Activated T-helper 1 cell treated with Interleukin-2 at 50 U/mL for 16 hours (primary cell): ENCODE measurements at places on chromosomes 3 and 15.

GRCh38 chr15:69424001-69424400 is 9.9 kb downstream of the KIF23 start:
- DNase-seq: no peak

DNA sequence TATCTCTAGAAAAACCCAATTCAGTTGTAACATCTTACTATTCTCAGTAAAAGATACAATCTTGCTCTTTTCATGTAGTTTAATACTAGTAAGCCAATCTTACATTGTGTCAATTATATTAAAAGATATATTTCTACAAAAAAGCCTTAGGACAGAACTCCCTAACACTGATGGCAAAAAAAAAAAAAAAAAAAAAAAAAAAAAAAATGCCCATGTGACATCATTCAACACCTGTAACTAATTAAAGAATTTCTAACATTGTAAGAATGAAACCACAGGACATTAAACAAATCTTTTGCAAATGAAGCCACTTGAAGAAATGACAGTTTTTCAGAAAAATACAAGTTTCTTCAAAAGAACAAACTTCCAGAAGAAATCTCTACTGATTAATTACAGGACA is 119.8 kb downstream of the SUCLG2 start:
- no peak for DNase-seq

DNA sequence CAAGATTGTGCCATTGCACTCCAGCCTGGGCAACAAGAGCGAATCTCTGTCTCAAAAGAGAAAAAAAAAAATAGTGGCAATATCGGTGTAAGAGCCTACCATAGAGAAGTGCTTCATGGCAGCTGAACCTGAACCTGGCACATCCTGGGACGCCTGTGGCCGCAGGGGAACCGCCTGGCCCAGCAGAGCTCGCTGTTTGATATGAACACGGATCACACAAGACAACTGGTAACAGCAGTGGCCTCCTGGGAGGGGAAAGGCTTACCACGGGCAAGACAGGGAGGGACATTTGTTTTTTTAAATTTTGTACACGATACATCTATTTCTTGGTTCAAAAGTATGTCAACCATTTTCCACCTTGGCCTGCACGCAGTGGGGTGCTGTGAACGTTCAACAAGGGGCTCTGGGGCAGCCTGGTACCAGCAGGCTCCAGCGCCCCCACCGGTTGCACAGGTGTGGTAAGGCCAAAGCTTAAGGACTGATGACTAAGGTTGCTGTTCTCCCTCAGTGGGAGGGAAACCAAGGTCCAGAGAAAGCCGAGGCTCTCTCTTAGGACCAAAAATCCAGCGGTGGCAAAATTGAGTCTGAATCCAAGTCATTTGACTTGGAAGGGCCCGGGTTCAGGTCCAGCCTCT is 21.7 kb upstream of the EPHB3 start:
- no peak for DNase-seq

DNA sequence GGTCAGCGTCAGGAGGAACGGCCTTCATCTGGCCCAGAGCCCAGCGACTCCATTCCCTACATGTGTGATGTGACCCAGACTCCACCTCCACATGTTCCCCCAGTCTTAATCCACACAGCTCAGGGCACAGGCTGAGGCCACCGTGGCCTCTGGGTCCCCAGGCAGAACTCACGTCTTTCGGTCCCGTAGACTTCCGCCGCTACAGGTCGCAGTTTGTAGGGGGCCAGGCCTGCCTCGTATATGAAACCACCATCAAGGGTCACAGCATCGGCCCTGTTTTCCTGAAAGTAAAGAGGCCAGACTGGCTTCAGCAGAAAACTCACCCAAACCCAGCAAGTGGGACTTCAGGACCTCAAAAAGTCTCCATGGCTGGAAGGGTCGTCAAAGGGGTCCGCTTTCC is 8.6 kb downstream of the LTF start:
- DNase-seq: no peak

- no peak for DNase-seq
Observed at GRCh38 chr15:34755419-34755773, 598 bp upstream of the GJD2 start.

- DNase-seq: no peak
Observed at GRCh38 chr3:33277193-33277882, at the start of gene FBXL2. Gene FBXL2 (plus strand): TSS chr3:33277442. CDS start chr3:33277513, 71 bp downstream.

DNA sequence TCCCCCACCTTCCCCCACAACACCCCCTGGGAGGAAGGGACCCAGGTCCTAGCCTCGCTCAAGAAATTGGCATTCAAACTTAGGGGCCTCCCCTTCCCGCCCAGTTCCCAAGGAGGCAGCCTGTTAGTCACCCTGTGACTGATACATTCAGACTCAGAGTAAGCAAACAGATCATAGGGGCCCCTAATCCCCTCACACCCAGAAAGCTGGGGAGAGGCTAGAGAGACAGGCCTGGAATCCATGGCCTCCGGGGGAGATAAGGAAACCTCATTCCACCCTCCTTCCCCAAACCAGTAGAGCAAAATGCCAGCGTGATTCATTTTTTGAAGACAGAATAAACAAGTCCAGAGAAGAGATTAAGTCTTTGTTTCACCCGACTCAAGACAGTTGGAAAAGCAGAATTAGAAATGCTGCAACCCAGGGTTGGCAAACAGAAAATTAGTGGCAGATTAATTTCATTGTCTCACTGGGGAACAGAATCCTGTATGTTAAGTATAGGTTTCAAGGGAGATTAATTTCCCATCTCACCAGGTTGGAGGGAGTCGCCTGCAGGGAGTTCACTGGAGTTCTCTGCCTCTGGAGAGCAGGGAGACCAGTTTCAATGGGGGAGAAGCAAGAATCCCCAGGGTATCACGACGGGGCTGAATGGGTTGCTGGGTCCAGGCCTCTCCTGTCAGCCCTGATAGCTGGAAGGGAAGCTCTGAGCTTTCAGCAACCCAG is 268.3 kb downstream of the UACA start:
- no peak for DNase-seq

GRCh38 chr3:11373654-11374053 is 101.5 kb downstream of the ATG7 start:
- DNase-seq: no peak

DNA sequence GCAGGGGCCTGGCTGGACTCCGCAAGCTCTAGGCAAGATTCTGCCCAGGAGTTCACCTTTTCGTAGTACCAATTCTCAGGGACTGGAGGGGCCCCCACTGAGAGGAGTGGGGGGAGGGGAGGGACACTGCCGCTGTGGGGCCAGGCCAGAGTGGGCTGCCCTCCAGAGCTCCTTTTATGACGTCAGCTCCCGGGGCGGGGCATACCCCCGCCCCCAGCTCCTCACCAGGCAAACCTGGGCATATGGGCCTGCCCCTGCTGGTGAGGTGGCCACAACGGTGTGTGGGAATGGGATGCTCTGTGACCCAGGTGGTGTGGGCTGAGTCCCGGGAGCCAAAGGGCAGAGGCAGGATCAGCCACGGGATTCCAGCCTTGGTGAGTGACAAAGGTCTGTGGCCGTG is 3.3 kb downstream of the DNAJB8 start:
- DNase-seq: no peak

- DNase-seq: no peak
Observed at GRCh38 chr3:55572816-55573215, 85.7 kb upstream of the WNT5A start.

DNA sequence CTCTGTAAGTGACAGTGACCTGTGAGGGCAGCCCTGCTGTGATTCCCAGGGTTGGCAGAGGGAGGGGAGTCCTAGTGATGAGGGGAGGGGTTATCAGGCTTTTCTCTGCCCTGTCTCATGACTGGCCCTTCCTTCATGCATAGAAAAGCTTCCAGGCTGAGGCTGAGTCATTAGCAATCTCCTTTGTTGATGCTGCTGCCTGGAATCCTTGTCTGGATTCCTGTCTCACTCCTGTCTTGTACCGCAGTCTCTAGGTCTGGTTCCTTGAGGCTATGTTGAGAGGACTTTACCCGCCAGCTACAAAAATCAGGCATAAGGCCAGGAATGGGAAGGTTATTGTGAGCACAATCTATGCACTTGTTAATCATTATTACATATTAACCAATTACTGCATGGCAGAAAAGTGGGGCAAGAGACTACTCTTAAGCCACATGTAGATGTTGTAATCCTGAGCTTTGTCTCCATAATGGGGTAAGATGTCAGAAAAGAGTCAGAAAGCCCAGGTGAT is 7.2 kb downstream of the KLHL6 start:
- DNase-seq: no peak

GRCh38 chr15:85899927-85900326 is 105.2 kb upstream of the KLHL25 start:
- DNase-seq: no peak

- no peak for DNase-seq
Observed at GRCh38 chr3:114307222-114307830, 13.5 kb downstream of the TIGIT start.

- no peak for DNase-seq
Observed at GRCh38 chr3:98359993-98360675, 6.5 kb downstream of the OR5K4 start.

- no peak for DNase-seq
Observed at GRCh38 chr3:101778385-101779046, 495 bp upstream of the NXPE3 start.

DNA sequence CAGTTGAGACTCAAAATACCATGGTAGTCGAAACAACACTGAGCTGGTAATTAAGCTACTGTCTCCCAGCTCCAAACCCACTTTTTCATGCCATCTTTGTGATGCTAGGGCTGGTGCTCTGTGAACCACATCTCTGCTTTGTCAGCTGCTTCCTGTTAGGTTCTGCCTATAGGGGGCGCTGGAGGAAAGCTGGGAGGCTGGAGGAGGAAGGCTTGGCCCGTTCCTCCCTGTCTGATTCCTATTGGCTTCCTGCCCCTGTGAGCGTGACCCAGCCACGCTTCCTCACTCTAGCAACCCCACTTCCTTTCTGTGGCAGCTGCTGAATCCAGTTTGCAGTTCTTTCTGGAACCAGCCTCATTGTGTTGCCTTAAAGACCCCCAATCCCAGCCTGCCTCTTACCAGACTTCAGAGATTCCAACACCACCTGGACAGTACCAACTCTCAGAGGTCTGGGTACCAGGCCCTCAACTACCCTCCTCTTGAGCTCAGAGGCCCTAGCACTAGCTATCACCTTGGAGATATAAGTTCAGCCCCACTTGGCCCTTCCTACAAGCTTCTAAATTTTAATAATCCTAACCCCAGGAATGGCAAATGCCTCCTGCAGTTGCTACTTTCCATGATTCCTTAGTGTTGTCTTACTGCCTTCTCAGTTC is 120.9 kb downstream of the ERC2 start:
- DNase-seq: no peak

DNA sequence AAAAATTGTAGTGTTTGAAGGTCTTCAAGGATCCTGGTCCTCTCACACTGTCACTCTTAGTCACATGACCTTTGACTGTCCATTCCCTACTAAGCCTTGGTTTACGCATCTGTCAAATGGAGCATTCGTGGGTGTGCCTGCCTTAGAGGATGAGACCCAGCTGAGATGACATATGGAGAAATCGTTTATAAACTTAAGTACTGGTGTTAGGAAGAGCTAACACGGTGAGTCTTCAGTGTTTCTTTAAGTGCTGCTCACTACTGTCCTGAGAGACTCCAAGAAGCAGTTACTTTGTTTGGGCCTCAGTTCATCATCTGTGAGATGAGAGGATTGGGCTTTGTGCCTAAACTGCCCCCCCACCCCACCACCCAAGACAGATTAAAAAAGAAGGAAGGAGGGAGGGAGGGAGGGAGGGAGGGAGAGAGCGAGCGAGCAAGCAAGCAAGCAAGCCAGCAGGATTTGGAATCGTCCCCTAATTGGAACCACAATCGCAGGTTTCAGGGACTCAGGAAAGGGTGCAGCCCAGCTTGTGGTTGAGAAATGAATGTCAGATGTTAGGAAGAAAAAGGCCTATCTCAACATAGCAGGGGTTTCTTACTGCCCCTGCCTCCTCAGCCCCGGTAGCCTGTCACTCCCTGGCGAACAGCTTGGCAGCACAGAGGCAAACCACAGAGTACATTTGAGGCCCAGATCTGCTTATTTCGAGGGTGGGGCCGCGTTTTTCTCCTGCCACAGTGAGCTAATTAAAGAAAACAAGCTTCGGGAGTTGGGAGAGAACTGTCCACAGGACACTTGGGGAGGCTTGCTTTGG is 32.7 kb downstream of the SMAD3 start:
- DNase-seq: no peak

DNA sequence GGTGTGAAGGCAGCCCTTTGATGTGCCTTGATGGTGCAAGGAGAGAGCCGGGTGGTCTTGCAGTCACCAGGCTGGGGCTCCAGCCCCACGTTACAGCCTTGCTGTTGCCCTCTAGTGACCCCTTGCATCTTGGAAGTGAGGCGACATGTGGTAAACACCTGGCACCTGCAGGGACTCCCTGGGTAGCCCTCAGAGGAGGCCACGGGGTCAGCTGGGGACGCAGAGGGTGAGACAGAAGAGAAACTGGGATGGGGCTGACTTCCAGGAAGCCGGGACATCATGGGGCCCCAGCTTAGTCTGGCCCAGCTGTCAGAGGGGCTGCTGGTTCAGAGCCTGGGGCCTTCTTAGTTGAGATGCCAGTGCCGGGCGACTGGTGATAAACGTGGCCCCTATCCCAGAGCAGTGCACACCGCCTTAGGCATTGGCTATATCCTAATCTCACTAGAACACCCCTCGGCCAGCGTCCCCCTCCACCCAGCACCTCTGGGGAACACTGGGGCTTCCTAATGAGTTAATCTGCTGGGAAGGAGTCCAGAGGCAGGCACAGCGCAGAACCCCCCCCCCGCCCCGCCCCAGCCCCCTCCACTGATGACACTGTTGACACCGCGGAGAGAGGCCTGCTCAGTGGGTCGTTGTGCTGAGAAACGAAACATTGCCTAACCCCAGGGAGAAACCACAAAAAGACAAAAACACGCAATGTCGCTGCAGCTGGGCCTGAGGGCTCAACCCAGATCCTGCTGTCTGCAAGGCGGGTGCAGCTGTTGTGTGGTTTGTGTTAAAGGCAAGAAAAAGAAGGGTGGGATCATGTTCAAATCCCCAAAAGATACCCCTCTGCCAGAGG is 60.5 kb upstream of the KLF13 start:
- DNase-seq: peak; percentile 62
